ENCODE measurements at places on chromosomes 7 and 10. TPM values are rescaled to one million over a fixed set of nuclear protein-coding genes. Genes with fewer than 3 reads are reported as not detected.

GRCh38 chr7:42272793-42273665 lies 36.0 kb upstream of the GLI3 start:
- no peak for ATAC-seq

DNA sequence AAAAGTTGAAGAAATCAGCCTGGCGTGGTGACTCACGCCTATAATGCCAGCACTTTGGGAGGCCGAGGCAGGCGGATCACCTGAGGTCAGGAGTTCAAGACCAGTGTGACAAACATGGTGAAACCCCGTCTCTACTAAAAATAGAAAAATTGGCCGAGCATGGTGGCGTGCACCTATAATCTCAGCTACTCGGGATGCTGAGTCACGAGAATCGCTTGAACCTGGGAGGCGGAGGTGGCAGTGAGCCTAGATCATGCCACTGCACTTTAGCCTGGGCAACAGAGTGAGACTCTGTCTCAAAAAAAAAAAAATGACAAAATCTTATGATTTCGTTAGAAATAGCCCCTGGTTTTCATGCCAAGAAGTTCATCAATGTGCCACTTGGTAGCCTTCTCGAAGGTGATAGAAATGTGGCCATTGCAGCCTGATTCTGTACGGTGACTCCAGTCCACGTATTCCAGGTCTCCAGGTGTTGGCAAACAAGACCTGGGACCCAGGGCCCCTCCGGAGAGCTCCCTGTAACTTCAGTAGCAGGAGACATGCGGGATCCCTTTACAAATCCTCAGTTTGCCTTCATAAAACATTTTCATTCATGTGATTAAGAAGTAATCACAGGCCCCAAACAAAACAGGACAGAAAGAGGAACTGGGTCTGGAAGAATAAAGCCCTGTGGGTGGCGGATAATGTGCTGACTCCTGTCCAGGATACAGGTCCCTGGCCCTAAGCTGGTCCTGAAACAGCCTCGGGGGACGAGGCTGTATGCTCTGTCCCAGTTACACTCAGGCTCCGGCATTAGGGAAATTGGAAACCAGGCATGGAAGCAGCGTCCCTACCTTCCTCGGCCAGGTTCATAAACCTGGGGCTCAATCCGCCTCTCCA lies 207.3 kb upstream of the SH2B2 start:
- ATAC-seq = no peak

DNA sequence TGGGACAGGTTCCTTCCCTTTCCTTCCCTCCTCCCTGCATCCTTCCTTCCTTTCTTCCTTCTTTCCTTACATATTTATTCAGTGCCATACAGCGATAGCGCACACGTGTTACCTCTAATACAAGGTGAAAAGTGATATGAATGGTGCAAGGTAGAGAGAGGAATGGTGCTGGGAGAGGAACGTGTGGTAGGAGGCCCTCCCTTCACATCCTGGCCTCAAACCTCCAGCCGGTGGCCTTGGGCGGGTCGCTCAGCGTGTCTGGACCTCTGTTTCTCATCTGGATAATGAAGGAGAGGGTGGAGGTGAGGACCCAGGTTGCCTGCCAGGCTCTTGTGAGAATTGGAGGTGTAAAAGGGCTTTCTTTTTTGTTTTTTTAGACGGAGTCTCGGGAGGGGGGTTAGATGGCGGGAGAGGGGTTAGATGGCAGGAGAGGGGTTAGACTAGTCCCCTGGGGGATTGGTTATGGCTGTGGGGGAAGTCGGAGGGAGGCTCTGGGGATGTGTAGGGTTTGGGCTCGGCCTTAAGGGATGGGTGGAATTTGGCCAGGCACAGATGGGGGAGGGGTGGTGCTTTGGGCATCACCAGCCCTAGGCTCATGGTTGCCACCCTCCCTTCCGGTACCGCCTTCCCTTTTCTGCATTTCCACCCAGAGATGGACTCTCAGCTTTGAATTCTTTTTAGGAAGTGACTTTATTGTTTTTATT lies 14.9 kb downstream of the CHST3 start:
- ATAC-seq = no peak

- no peak for ATAC-seq
Observed at GRCh38 chr10:49465736-49466135, 69.8 kb upstream of the DRGX start.

DNA sequence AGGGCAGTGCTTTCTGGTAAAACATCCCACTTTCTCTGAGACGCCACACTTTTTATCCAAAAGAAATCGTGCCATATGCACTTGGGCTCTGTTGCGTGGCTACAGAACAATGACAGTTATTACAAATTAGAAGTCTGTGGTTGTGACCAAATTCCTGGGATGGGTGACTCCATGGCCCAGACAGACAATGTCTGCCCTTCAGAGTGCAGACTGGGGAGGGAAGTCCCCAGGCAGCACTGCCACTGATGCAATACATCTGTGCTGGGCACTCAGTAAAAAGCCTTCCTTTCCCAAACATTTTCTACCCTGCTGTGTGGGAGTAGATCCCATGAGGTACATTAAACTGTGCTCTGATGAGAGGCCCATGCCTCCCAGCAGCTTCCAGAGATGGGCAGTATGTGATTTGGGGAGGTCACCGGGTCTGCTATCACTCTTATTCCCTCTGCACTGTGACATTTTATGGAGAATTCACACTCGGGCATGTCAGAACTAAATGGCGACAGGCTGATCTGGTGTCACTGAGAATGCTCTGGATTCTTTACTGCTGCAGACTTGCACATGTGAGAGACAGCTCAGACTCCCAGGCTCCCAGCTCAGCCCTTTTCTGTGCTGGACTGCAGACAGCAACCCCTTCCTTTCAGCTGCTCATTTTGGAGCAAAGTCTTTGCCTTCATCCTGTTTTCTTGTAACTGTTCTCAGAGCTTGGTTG lies 243.5 kb upstream of the ZNF32 start:
- no peak for ATAC-seq

GRCh38 chr7:51340936-51341335 lies 24.3 kb upstream of the COBL start:
- no peak for ATAC-seq

DNA sequence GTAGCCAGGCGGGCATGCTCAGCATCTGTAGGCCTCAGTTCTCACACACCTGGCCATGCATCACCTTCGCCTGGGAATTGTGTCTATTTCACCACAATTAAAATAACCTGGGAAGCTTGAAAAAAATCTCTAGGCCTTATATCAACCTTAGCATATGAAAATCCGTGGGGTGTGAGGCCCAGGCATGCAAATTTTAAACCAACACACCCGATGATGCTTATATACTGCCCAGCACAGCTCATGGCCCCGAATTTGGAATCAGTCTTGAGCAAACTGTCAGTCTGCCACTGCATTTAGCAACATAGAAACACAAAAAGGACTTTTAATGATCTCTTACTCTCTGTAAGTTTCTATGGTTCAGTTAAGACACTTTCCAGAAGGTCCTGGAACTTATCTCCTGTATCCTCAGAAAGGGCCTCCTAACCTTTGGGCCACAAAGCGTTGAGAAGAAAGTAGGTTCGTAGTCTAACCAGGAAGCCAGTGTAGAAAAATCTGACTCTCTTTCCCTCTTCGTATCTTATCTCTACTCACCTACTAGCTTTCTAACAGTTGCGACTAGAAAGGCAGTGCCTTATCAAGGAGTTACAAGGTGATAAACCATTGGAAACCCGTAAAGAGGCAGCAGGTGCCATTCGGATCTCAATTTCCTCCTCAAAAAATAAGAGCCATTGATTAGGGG lies 12.0 kb upstream of the DMBT1 start:
- ATAC-seq = peak; percentile 81

DNA sequence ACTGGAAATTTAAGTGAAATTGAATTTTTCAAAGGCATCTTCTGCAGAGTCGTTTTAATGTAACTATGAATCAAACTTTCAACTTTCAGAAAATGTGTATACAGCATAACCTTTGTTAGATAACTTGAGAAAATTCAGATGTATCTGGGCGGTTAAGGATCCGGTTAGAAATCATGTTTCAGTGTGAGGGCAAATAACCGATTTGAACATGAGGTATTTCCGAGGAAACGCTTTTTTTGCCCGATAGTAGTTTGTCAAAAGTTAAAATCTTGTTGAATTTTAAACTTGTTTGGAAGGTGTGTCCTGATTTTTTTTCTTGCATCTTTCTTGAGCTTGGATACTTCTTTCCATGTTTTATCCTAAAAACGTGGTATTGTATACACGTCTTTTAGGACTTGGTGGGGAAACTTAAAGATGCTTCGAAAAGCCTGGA lies 1.3 kb upstream of the BMI1 start:
- ATAC-seq = no peak

GRCh38 chr10:114326795-114327194 lies 77.5 kb downstream of the AFAP1L2 start:
- ATAC-seq = no peak

- ATAC-seq = no peak
Observed at GRCh38 chr10:49114718-49115014, 656 bp downstream of the VSTM4 start.

- ATAC-seq = no peak
Observed at GRCh38 chr10:62653254-62653653, 151.3 kb upstream of the ADO start.

- no peak for ATAC-seq
Observed at GRCh38 chr7:82044497-82045080, 274.7 kb upstream of the HGF start.

- ATAC-seq = no peak
Observed at GRCh38 chr10:43599333-43599732, 6.9 kb upstream of the ZNF485 start.

DNA sequence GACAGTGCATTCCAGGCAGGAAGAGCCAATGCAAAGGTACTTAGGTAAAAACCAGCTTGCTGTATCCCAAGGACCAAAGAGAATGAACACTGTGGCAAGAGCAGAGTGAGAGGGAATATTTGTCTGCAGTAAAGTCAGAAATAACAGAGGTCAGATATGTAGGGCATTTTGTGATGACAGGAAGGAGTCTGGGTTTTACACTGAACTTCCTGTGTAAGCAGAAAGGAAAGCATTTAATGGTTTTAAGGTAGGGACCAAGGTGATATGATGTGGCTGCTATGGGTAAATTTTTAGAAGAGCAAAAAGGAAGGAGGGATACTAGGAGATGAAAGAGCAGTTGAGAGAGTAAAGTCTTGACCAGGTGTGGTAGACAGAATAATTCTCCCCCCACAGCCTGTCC lies 10.1 kb downstream of the ABCB1 start:
- ATAC-seq = no peak

GRCh38 chr7:100352984-100353684 lies 4.8 kb upstream of the PILRB start:
- ATAC-seq = peak; percentile 7

DNA sequence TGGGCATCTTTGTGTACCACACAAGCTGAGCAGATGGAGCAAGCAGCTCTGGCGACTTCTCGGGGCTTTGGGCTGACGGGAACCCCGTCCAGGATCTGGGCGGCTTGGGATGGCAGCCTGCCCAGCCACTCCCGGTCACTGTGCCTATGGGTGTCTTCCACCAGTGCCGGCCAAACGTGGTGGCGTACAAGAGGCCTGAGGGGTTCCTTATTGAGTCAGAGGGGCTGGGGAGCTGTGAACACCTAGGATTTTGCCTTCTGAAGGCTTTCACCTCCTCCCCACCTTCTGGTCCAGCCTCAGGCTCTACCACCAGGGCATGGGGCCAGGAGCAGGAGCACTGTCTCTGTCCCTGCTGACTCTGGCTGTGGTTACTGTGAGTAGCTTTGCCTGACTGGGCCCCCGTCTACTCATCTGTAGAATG lies 71.8 kb upstream of the PPIF start:
- peak; percentile 9 for ATAC-seq

- ATAC-seq = no peak
Observed at GRCh38 chr7:25626451-25627131, 398.3 kb upstream of the NPVF start.

- ATAC-seq = no peak
Observed at GRCh38 chr7:116521046-116521664, 3.7 kb upstream of the CAV1 start.

GRCh38 chr7:5526100-5526905 lies 102.7 kb upstream of the TNRC18 start:
- ATAC-seq = peak; percentile 1

DNA sequence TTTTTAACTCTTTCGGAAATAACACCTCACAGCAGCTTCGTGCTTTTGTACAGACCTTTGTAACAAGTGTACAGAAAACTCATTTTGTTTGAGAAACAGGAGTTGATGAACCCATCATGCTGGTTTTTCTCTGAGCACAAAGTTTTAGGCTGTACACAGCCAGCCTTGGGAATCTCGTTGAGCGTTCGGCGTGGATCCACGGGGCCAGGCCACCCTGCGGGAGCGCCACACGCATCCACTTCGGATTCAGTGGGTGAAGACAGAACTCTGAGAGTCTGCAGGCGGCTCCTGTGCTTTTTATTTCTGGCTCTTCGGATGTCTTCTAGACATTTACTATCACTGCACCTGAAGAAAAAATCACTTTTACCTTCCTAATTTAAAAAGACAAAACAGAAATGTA lies 131.2 kb downstream of the SMURF1 start:
- ATAC-seq = no peak

DNA sequence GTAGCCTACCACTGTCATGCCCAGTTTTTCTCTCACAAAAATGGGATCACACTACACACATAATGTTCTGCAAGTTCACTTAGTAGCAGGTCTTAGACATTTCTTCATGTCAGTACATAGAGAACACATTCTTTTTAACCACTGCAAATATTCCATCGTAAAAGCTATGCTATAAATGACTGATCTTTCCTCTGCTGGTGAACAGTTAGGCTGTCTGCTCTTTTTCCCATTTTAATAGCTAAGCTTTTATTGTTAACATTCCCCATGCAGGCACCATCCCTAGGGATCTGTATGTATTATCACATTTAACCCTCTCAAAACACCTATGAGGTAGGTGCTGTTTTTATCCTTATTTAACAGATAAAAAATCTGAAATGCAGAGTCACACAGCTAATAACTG lies 46.2 kb upstream of the PDCD4 start:
- ATAC-seq = no peak

STRIP2 gene
- total RNA-seq = 3.2 TPM

GPER1 gene
- 0.58 TPM for total RNA-seq

LRIT1 gene
- total RNA-seq = not detected

ZC3HAV1L gene
- total RNA-seq = 2.3 TPM

SPDYE2B gene
- total RNA-seq = not detected

LIPM gene
- not detected for total RNA-seq
